Thymus (tissue), 14 donors: ENCODE measurements at places on chromosomes 11 and 22. TPM values are rescaled to one million over a fixed set of nuclear protein-coding genes. Genes with fewer than 3 reads are reported as not detected.
A peak's percentile ranks its signal among the peaks of the same experiment; 100 is the strongest.

DNA sequence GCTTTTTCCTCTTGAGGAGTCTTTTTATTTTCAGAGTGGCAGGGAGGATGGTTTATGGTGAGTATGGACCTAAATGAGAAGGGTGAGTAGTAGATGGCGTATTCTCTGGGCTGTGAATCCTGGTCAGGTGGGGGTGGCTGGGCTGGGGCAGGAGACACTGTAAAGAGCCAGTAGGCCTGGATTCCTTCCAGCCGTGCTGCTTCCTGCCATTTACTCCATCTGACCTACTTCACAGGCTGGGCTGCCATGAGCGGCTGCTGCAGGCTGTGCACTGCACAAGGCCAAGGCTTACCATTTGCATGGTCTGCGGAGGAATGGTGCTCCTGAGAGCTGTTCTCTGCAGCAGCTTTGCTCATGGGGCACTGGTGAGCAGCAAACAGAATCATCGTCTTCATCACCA lies 297.6 kb downstream of the KIRREL3 start:
- DNase-seq = no peak

GRCh38 chr11:69283446-69283845 lies 10.5 kb upstream of the MYEOV start:
- no peak for DNase-seq

DNA sequence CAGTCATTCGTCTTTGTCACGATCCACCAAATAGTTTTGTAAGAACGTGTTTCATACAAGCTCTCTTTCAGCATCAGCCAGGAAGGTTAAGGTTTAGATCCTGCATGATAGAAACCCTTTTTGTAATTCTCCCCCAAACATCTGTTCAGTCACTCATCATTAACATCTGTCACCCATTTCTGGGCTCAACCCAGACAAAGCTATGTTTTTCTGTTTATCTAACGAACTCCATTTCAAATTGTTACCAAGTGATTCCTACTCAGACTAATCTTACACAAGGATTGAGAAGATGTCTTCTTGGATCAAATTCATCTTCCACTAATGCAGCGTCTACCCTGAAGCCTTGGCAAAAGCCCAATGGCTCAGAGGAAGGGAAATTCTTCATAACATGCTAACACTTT lies 58.8 kb downstream of the FZD4 start:
- DNase-seq = no peak

The FIBIN gene
- 1.9 TPM for total RNA-seq

- DNase-seq = no peak
Measured at GRCh38 chr11:77668760-77669159, 31.2 kb upstream of the CLNS1A start.

GRCh38 chr11:14396273-14396672 lies 37.3 kb upstream of the RRAS2 start:
- no peak for DNase-seq

DNA sequence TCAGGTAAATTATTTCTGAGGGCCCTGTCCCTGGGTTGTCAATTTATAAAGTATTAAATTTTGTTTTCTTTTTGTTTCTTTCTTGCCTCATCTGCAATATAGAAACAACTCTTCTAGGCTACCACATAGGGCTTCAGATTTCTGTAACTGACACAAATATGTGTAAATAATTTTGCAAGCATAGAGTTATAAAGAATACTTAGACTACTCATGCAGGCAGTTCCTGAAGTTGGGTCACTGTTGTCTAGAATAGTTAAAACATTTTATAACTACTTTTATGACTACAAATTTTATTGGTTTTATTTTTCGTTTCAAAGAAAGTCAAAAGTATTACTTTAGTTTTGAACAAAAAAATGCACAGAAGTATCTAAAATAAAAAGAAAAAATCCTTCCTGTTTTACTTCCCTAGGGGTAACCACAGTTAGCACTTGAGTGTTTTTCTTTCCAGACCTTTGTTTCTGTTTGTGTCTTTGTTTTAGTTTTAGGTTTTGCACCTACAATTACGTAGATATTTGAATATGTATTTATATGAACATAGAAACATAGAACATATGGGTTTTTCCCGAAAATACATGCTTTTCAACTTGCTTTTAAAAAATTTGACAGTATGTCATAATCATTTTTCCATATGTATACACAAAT lies 12.4 kb upstream of the TMEM123 start:
- no peak for DNase-seq

- no peak for DNase-seq
Measured at GRCh38 chr11:36627006-36627405, 29.0 kb upstream of the RAG2 start.

DNA sequence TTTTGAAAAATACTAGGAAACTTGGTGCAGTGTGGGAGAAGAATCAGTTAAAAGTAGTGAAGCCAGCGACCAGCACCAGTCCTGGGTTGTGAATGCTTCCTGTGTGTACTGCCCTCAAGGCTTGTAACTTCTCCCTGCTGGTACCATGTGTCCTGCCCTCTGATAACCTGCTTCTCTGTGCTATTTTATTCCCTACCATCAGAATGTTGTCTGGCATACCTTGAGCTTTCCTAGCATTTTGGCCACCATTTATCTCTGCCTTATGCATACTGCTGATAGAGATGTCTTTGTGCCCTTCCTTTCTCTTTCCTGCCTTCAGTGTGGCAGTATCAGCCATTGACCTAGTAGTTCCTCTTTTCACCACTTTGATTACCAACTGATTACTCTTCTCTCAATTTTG lies 2.0 kb downstream of the GTF2H1 start:
- no peak for DNase-seq

DNA sequence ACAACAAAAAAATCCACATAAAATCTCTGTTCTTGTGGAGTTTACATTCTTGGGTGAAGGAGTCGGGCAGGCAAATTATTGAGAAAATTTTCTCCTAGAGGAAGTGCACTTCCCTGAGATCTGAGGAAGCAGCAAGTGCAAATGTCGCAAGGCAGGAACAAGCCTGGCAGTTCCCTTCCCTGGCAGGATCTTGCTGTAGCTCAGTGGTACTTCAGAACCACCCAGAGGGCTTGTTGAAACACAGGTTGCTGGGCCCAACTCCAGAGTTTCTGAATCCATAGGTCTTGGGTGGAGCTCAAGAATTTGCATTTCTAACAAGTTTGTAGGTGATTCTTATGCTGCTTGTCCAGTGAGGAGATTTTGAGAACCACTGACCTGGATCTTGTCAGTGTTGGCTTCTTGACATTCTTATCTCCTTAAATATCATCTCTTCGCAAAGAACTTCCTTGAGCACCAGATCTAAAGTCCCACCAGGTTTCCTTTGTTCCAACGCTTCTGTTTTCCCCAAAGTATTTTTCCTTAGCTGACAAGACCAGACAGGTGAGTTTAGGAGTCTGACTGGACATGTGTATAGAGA lies 9.6 kb downstream of the QSER1 start:
- no peak for DNase-seq

- no peak for DNase-seq
Measured at GRCh38 chr11:107710301-107710700, 1.6 kb downstream of the SLN start.

GRCh38 chr22:26484360-26484706 lies 656 bp downstream of the SRRD start:
- no peak for DNase-seq

The SGSM1 gene
- total RNA-seq = 0.38 TPM

DNA sequence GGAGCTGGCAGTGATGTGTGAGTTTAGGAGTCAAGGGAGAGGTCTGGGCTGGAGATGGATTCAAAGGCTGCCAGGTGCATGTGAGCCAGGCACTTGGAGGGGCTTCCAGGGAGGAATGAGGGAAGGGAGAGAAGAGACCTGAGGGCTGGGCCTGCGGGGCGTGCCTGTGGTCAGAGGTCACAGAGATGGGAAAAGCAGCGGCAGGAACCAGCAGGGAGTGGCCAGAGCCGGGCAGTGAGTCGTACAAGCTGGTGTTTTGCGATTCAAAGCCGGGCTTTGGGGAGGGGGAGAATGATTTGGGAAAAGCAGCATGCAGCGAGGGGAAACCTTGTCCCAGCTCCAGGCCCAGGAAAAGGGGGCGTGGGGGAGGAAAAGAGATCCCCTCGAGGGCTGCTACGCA lies 96.9 kb upstream of the RTL6 start:
- DNase-seq = no peak

DNA sequence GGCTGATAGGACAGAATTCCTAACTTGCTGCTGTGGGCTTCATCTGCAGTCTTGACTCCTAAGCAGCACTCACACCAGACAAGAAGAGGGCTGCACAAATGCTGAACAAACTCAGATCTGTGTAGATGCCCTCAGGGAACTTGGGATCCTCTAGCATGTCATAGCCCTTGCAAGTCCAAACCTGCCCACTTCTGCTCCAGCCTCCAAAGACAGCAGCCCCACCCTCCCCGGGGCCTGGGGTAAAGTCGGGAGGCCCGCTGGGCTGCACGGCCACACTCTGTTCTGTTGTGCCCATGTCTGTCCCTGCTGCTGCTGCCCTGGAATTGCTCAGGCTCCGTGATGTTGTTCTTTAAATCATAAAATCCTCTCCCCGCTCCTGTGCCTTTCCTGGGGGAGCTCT lies 28.3 kb downstream of the DRD2 start:
- DNase-seq = no peak

DNA sequence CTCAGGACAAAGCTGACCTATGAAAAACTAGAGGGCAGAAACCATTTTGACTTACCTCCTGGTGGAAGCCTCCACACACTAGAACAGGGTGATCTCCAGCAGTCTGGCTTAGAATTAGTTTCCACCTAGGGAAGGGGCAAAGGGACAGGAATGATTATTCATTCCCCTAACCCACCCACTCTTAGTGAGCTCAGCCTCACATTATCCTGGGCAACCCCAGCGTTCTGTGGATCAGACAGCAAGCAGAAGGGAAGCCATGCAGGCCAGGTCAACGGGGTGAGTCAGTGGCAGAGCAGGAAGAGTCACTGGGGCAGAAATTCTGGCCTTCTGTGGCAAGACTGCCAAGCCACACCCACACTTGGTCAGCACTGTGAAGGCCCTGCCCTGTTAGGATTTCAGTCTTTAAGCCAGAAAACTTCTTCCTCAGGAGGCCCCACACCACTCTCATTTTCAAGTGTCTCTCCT lies 10.5 kb downstream of the NUMA1 start:
- no peak for DNase-seq

The MOV10L1 gene
- 0.14 TPM for total RNA-seq

- DNase-seq = no peak
Measured at GRCh38 chr11:100232006-100232405, 455.1 kb upstream of the ARHGAP42 start.

DNA sequence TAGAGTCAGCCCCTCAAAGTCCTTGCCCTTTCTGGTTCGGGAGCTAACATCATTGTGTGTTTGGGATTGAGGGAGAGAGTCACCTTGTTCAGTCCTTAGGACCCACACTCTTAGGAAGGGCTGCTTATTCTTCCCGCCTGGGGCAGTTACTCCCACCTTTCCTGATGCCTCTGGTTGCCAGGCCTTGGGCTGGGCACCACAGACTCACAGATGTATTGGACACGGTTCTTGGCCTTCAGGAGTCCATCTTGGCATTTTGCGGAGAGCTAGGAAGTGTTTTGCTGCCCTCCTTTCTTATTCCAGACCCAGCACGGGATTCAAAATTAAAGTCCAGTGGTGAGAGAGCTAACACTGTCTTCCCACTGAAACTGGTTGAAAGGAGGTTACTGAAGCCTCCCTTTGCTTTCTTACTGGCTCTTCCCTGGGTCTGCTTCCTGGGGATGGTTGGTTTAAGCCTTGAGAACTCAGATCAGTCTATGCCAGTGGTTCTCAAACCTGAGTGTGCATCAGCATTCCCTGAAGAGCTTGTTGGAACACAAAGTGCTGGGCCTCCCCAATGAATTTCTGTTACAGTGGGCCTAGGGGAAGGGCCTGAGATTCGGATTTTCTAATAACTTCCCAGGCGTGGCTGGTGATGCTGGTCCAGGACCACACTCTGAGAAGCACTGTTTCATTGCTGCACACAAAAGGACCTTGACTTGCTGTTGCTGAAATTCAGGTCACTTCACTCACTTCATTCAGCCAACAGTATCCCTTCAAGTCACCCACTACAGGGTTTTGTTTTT lies 1.4 kb downstream of the OSBP2 start:
- no peak for DNase-seq

GRCh38 chr11:82082976-82083375 lies 650.7 kb downstream of the FAM181B start:
- no peak for DNase-seq

GRCh38 chr22:26642465-26643417 lies 14.6 kb upstream of the MIAT start:
- peak; percentile 73 for DNase-seq

The CRYBB2 gene
- total RNA-seq = not detected

- no peak for DNase-seq
Measured at GRCh38 chr11:86035164-86035563, 33.7 kb downstream of the PICALM start.

DNA sequence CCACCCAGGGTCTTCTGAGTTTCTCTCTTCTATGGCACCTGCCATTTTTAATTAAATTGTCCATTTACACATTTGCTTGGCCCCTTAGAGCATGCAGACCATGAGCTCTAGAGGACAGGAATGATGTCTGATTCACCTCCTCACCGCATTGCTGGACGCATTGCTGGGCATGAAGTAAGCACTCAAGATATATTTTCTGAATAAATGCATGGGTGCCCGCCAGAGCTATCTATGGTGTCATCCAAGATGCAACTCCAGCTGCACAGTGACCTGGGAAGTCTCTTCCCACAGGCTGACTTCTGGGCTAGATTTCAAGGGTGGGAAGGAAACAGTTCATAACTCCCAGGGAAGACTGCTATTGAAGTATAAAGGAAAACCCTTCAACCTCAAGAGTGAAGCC lies 66.6 kb upstream of the ASPHD2 start:
- no peak for DNase-seq

The KDELR3 gene
- 2.3 TPM for total RNA-seq

DNA sequence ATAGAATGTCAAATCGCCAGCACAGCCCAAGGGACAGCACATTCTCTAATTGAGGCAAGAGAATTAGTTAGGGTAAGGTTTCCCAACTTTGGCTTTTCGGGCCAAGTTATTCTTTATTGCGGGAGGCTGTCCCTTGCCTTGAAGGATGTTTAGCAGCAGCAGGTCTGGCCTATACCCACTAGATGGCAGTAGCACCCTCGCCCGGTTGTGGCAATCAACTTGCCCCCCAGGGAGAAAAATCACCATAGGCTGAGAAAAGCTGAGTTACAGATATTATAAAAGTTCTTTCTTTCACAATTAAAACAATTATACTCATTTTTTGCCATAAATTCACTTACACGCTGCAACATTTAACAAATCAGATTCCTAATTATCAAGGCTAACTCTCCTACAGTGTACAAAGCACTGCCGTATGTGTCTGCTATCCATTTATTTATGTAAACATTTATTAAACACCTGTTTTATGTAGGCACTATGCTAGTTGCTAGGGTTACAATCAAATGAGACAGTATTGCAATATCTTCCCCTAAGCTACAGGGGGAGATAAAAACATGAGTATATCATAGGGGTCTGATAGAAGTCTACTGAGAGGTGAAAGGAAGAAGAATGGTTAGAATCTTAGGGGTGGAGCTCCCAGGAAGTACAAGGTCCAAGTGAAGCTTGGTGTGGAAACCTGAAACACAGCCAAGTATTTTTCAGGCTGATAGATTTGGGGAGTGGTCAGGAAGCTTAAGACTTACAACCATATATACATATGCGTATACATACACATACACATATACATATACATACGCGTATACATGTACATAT lies 452.3 kb downstream of the RAB38 start:
- no peak for DNase-seq

GRCh38 chr11:13608656-13609055 lies 59.8 kb upstream of the FAR1 start:
- DNase-seq = no peak

The EFEMP2 gene
- 11.9 TPM for total RNA-seq

GRCh38 chr22:49826603-49827270 lies 936 bp downstream of the BRD1 start:
- DNase-seq = no peak

GRCh38 chr22:29493636-29494035 lies 13.6 kb downstream of the NEFH start:
- DNase-seq = no peak

- DNase-seq = peak; percentile 62
Measured at GRCh38 chr22:37212174-37212906, at the start of gene SSTR3. Gene SSTR3, minus strand, starts transcription at chr22:37212477. Its CDS starts 4,674 bp downstream, at chr22:37207803.

The CARD16 gene
- 33.9 TPM for total RNA-seq
